Stimulated activated CD8-positive, alpha-beta memory T cell treated with anti-CD3 and anti-CD28 coated beads, Interleukin-15, amount 100 ng/mL, for 4 hours (primary cell): ENCODE measurements at places on chromosomes 4 and X.

DNA sequence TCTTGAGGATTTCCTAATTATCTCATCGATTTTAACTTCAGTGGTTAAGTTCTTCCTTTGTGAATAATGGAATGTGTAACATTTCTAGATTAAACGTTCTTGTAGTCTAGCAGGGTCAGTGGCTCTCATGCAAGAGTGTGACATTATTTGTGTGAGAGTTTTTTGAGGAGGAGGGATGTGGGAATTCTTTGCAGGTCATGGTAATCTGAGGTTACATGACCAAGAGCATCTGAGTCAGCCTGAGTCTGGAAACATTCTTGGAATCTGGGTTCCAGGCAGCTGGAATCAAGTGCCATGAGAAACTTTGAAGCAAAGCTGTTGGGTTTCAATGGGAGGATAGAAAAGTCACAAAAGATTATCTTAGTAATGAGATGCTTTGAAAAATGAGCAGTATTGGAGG lies 49.5 kb downstream of the GK start:
- DNase-seq: no peak

DNA sequence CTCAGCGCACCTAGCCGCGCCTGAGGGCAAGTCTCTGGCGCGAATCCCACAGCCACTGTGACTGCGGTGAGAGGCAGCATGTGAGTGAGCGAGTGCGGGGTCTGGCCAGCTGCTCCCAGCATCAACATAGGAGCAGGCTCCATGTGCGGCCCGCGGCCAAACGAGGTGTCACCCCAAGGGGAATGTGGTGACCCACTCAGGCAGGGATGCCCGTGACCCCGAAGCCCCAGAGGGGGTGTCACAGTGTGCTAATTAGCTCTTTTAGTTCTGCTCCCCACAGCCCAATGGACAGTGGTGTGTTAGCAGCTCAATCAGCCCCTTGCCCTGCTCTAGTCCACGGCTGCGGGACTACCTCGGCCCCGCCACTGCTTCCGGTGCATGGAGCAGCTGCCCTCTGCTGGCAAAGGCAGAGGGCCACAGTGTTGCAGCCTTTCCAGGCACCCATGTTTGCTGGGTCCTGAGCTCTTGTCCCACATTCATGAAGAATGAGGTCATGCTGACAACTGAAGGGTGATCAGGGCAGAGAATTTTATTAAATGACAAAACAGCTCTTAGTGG lies 61.4 kb downstream of the AGA start:
- DNase-seq: no peak

DNA sequence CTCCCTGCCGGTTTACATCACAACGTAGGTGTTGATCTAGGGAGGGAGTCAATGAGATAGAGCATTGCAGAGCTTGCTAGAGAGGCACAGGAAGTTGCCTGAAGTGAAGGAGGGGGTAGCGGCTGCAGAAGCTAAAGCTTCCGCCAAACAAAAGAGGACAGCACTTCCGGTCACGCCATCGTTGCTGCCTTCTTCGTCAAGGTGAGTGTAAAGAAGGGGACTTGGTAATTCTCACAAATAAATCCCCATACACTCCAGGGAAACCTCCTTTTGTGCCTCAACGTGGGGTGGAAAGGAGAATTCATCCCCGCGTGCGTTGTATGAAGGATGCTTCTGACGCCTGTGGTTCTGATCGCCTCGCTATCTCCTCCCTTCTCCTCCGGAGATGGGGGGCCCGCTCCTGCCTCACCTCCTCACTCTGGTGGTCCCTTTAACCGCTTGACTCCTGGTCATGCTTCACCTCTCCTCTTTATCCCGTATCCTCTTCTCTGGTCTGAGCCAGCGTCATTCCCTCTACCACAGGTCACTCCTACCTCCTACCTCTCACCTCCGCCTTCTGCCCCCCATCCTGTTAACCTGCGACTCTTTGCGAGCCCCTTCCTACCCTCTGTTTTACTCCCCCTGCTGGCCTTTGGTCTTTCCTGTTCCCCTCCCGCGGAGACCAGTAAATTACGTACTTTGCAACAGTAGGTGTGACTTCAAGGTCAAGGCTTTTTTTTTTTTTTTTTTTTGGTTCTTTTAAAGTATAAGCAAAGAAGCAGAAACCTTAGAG lies 59.9 kb downstream of the GSPT2 start:
- DNase-seq: peak; percentile 23

- no peak for DNase-seq
Measured at GRCh38 chrX:50771382-50771781, 42.6 kb downstream of the SHROOM4 start.

GRCh38 chr4:10096978-10097335 lies 19.6 kb downstream of the WDR1 start:
- DNase-seq: no peak

DNA sequence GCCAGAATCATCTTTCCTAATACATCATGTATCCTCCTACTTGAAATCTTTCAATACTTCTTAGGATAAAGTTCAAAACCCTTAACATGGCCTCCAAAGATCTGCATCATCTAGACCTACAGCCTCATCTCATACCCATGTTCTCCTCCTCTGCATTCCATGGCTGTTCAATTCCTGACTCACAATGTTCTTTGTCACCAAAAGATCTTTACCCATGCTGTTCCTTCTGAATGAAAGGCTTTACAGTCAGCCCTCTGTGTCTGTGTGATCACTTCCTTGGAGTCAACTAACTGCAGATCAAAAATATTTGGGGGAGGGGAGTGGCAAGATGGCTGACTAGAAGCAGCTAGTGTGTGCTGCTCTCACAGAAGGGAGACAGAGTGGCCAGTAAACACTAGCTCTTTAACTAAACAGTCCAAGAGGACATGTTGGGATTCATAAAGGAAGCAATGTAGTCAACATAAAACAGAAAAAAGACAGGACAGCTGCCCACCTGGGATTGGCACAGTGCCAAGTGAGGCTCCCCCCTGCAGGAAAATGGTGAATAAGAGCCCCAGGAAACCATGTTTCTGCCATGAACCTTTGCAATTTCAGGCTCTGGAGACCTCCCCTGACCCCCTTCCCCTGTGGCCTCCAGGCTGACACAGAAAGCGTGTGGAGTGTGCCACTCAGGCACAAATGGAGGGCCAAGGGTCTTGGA lies 31.9 kb downstream of the CBR4 start:
- DNase-seq: no peak

GRCh38 chr4:186554539-186554913 lies 841 bp downstream of the MTNR1A start:
- DNase-seq: no peak

GRCh38 chr4:65696436-65696835 lies 26.1 kb upstream of the EPHA5 start:
- no peak for DNase-seq

- no peak for DNase-seq
Measured at GRCh38 chr4:183130328-183131155, 31.5 kb downstream of the WWC2 start.

- DNase-seq: no peak
Measured at GRCh38 chrX:151081016-151081415, 95.4 kb upstream of the GPR50 start.

DNA sequence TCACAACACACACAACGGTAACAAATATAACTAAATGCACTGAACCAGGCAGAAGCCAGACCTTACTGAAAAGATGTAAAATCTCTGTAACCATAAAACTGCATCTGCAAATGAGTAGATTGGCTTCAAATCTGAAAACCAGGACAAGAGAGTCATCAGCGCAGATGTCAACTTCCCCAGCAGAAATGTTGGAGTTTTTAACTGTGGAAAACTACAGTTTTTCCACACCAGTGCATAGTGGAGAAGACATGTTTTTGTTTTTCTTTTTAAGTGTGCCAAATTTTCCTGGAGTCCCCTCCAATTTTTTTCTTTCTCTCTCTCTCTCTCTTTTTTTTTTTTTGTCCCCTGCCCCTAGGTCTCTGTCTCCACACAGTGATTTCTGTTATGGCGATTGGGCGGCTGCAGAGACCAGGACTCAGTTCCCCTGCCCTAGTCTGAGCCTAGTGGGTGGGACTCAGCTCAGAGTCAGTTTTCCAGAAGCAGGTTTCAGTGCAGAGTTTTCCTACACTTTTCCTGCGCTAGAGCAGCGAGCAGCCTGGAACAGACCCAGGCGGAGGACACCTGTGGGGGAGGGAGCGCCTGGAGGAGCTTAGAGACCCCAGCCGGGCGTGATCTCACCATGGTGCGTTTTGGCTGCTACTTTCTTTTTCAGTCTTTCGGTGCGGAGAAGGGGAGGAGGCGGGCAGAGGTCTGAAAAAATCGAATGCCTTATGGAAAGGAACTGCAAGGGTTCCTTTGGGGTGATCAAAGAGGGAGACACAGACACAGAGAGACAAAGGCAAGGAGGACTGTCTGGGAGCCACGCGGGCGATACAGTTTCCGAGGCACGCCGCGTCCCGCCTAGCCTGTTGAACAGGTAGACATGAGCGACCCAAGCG lies at the start of gene GUCY1A1:
Gene GUCY1A1 (plus strand): TSS at position 505 of the 878 bp plus-strand sequence. CDS start 30,020 bp downstream, outside the sequence.
- no peak for DNase-seq

- no peak for DNase-seq
Measured at GRCh38 chr4:83011689-83012199, 1.1 kb upstream of the LIN54 start.

- DNase-seq: no peak
Measured at GRCh38 chr4:114378305-114378903, 220.2 kb upstream of the UGT8 start.

- no peak for DNase-seq
Measured at GRCh38 chr4:36304138-36304681, 22.8 kb downstream of the DTHD1 start.

DNA sequence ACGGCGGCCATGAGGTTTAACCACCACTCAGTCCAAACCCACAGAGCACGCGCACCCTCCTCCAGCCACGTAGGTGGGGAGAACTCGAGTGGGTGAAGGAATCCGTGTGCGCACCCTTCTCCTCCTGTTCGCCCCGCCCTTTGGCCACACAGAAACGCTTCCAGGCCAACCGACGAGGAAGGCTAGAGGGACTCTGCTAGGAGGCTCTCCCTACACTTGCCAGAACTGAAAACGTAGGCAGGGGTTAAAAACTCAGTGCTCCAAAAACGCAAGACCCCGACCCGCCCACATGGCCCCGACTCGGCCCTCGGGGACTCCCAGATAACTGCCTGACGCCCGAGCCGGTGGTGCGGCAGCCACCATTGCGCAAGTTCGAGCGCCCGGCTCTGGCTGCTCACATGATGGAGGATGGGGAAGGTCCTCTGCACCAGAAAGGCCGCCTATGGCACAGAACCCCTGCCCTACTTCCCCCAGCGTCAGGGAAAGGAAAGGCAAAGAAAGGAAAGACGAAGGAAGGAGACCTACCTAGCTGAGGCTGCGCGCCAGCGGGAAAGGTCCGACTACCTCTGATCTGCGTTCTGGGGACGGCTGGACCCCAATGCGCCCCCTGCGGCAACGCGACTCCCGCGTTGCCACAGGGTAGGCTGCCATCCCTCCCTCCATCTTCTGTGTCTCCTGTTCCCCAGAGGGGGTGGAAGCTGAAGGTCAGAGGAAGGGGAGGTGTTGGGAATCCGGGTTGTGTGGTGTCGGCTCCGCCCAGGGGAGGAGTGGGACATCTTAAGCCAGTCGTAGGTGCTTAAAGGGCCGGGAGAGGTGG lies 201.9 kb upstream of the AGTR2 start:
- no peak for DNase-seq

GRCh38 chrX:5780821-5781220 lies 447.8 kb downstream of the NLGN4X start:
- no peak for DNase-seq

DNA sequence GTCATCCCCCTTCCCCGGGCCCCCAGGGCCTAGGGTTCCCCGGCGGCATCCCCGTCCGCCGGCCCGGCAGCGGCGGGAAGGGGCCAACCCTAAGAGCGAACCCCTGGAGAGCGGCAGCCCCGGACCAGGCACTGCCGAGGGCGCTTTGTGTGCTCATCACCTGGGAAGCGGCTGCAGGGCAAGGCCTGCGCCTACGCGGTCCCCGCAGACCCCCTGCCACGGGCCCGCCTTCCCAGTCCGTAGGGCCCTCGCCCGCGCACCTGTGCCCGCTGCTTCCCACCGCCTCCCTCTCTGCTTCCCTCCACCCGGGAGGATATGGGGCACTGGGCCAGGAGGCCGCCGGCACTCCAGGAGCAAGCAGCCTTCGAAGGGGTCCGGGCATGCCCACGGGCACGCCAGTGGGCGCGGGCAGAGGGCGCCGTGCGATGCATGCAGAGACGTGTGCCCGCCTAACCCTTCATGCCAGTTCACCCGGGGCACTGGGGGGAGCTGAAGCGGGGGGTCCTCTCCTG lies 2.6 kb downstream of the FLNA start:
- DNase-seq: no peak

GRCh38 chr4:137194670-137195069 lies 337.6 kb downstream of the PCDH18 start:
- no peak for DNase-seq

DNA sequence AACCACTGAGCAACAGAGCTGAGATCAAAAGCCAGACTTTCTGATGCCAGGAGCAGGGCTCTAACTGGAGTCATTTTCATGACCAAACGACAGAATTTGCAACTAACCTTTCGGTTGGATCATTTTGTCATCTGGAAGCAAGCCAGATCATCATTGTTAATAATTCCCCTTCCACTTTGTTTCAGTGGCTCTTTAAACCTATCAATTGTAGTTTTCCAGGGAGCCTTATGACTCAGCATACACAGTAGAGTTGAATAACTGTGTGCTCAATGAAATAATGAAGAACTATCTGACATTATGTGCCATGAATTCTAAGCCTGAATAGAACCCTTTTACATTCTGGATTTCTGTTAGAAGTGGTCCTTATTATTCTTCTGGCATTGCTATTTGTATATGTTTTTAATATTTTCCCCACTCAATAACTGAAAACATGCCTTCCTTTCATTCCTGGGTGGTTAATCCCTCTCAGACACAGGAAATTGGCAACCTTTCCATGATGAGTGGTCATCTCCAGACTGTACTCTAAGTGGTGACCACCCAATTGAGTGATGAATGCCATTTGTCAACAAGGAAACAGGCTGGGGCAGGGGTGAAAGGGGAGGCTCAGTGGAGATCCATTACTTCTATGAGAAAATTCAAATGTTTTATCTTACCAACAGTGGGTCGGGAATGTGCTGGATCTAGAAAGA lies 431.8 kb downstream of the BCOR start:
- DNase-seq: no peak

DNA sequence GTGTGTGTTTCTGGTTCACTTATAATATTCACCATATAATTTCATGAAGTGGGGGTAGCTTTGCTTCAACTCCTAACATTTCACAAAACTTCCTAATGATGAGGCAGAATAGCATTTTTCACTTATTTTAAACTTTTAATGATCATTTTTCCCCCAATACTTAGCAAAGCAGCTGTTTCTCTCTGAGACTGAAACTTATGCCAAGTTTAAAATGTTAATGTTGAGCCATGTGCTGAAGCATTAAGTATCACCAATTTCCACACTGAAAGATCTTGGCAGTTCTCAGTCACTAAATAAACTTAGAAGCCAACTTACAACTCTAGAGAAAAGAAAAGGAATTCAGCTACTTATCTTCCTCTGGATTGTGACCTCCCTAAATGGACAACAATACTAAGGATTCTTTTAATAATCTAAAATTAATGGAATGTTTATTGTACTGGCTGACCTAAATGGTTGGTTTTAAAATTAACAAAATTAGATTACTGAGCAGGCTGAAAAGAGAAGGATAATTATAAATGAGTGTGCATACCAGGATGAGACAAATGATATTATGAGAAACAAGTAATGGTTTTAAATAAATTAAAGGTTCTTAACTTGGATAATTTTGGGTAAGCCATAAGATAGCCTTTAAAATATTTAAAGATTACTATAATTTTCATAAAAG lies 1429.4 kb upstream of the ADGRL3 start:
- DNase-seq: no peak
